Osteoblast (primary cell): ENCODE measurements at places on chromosomes 3 and 15.
A peak's percentile ranks its signal among the peaks of the same experiment; 100 is the strongest.

GRCh38 chr3:190516416-190516815, 2.5 kb downstream of the IL1RAP start:
- no peak for DNase-seq

DNA sequence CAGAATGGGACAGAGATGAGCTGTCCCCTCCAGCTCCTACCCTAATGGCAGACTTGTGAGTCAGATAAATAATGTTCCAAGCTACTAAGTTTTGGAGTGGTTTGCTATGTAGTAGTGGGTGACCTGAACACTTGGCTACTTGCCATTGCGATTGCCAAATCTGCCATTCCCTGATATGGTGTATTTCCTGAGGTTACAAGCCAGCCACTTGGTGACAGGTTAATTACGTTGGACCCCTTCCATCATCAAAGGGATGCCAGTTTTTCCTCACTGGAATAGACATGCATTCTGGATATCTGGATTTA, 33.6 kb downstream of the MORF4L1 start:
- no peak for DNase-seq

DNA sequence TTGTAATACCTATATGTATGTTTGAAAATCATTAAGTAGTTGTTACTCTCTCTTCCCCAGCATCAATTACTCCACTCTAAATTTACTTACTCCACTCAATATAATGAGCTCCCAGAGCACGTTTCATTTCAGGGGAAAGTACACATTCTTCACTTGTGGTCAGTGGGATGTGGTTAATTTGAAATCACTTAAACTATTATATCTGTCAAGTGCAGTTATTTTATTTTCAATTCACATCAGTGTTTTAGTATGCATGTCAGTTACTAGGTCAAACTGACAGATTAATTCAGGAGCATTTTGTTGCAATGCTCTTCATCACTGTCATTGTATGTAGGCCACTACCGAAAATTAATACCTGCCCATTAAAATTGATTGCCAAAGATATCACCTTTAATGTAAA, 376.1 kb downstream of the ZIC4 start:
- DNase-seq = no peak

GRCh38 chr3:1171320-1171719, 78.5 kb downstream of the CNTN6 start:
- DNase-seq = no peak

DNA sequence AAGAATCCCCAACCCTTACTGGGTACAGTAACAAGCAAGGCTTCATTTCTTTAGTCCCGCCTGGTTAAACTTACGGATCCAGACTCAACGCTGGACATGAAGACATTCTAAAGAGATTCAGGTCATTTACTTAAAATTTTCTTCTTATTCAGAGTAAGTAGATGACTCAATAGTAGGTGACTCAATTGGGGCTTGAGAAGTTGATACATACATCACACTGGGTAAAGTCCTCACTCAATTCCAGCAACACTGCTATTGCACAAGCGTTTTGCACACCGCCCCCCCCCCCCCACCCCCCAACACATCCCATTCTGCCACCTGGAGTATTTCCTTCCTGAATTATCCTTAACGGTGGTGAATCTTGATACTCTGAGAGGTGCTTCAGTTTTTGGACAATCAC, 610.0 kb downstream of the FOXP1 start:
- peak; percentile 85 for DNase-seq

- no peak for DNase-seq
These were observed 6.1 kb downstream of the SLC51B start for GRCh38 chr15:65051266-65051665.

DNA sequence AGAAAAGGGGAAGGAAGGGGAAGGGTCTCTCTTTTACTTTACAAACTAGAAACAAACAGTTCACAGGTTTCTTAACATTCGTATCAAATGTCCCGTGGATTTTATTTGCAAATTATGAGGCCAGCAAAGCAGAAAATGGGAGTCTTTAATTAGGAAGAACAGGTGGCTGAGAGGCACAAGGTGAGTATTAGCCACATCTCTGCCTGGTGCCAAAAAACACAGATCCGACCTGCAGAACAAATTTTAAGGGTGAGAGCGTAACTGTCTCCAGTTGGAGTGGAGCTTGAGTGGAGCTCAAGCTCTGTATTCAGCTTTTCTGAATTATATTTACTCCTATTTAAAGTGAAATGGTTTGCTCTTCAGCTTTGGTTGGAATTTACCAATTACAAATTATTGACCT, 1004.9 kb downstream of the FHIT start:
- no peak for DNase-seq

DNA sequence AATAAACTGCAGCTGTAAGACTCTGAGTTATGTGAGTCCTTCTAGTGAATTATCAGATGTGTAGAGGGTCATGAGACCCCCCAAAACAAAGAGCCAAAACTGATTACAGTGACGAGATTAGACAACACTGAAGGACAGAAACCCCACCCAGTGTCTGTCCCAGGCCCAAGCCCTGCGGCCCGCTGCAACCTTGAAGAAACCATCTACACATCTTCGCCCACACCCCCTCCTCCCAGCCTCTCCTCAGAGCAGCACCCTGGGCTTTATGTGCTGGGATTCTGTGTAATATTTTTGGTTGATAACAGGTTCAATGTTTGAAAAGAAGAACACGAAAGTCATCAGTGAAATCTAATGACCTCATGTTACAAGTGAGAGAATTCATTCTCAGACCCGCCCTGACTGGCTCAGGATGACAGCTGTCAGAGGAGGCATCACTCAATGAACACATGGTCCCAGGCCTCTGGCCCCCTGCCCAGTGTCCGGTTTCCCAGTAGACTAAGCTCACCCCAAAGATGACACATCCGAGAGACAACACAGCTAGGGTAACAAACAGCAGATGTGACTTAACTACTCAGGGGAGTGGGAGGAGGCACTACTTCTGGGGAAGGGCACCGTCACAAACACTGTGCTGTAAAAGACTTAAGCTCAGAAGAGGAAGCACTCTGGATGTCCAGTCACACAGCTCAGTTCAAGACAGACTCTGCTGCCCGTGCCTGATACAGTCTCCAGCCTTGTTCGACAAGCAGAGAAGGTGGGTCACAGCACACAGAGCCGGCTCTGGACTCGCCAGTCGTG, 48.9 kb downstream of the NIPA2 start:
- DNase-seq = peak; percentile 93

GRCh38 chr3:14431452-14431916, 29.1 kb downstream of the SLC6A6 start:
- DNase-seq = no peak

GRCh38 chr3:157100608-157101396, 59.1 kb downstream of the CCNL1 start:
- no peak for DNase-seq

DNA sequence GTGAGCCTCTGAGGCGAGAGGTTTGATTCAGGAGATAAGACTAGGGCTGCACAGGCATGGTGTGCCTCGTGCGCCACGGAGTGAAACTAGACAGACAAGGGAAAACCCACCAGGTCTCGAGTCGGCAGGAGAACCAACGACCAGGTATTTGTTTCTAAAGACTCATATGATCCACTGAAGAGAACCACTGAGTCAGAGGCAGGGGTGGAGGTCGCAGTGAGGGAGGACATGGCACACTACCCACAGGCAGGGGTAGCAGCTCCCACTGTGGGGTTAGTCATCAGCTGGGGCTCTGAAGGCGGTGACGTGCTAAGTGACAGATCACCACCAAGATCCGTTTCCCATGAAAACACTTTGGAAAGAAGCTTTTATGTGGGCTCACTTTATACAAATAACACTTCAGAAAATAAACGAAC, 45.7 kb downstream of the CHSY1 start:
- no peak for DNase-seq

DNA sequence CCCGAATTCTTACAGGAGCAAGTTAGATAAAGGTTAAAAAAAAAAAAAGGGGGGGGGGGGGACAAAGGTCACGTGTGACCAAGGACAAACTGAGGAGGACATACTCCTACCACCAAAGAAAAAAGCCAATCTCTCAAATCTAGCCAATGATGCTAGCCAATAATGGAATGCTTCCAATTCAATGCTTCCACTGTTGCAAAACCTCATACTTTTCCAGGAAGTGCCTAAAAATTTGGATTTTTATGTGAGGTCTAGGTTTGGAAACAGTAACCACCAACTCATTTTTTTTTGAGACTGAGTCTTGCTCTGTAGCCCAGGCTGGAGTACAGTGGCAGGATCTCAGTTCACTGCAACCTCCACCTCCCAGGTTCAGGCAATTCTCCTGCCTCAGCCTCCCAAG, 11.4 kb downstream of the MSL2 start:
- DNase-seq = no peak

GRCh38 chr15:47755941-47756340, 38.6 kb downstream of the SEMA6D start:
- DNase-seq = no peak

- peak; percentile 46 for DNase-seq
These were observed 24.8 kb downstream of the TYRO3 start for GRCh38 chr15:41583795-41584194.

DNA sequence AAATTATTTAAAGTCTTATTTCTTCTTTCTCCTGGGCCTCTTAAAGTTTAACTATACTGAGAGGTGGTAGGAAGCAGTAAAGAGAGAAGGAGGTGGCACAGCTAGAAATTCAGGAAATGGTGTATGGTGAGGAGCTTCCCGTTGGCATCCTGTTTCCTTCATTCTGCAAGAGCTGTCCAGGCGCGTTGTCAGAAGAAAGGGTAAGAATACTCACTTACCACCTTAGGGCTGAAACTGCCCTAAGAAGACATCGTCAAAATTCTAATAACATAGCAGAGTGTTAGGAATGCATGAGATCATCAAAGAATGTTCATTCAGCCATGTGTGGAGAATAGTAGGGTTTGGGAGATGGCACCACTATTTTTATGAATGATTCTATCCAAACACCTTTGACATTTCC, 699.6 kb downstream of the MCTP2 start:
- DNase-seq = no peak

- DNase-seq = no peak
These were observed 14.4 kb downstream of the ATP13A3 start for GRCh38 chr3:194472290-194472920.

DNA sequence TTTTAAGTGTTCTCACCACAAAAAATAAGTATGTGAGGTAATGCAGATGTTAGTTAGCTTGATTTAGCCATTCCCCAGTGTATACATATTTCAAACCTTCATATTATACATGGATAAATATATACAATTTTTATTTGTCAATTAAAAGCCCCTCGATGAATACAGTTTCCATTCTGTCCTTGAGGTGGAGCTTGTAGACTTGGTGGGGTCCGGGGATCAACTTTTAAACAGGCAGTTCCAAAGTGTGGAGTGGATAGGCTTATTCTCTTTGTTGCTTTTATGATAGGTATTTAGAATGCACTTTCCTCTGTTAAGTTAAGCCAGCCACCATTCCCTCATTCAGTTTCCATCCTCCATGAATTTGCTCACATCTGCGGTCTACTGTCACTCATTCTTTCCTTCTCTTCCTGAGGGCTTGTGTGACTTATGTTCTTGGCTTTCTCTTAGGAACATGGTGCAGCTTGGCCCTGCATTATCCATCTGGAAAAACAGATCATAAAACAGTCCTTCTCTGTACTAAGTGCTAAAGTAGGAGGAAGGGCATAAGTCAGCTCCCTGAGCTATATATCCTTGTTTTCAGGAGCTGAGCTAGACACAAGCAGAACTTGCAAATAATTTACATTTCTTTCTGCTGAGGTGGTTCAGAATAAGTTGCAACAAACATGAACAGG, 149.1 kb downstream of the NFKBIZ start:
- no peak for DNase-seq

DNA sequence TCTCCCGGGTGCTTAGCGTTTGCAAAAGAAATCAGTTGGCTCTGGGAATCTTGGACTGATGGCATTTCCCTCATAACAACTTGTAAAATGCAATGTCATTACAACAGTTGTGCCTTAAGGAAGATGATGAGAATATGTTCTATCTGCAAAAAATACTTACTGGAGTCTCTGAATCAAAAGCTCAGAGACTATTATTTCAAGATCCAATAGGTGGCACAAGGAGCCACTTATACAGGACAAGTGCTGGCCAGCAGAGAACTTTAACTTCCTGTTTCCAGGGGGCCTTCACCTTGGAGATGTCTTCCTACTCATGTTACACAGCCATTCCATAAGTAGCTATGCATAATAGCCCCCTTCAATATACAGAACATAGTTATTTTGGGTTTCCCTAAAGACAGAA, 8.9 kb upstream of the RPS27L start:
- DNase-seq = no peak

DNA sequence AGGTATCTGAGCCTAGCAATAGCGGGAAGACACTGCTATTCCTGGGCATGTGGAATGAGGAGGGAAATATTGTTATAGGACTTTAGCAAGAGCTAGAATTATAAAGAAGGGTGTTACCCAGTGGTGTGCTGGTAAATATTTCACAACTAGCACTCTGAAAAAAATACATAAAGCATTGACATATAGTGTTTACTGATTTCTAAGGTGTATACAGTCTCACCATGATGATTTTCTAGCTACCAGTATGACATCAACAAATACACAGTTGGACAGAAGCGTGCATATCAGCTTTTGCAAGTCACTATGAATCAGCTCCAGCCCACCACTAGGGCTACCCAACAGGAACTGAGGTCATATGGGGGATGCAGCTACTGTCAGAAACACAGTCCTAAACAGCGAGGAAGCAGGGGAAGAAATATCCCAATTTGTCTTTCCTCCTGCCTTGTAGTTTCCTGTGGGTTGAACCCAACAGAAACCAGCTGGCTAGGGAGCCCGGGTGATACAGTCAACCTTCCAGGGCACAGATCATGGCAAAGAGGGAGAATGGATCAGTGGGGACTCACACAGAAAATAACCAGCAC, 39.6 kb downstream of the HGD start:
- peak; percentile 62 for DNase-seq

DNA sequence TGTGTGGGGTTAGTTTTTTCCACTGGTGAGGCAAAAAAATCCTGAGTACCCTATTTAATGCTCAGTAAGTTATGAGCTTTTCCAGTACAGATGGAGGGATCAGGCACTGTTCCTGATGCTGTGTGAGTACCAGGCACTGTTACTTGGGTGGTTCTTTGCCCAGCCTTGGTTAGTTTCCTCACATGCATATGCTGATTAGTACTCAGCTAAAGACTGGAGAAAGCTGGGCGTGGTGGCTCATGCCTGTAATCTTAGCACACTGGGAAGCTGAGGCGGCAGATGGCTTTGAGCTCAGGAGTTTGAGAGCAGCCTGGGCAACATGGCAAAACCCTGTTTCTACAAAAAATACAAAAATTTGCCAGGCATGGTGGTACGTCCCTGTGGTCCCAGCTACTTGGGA, 210.3 kb upstream of the SGO1 start:
- no peak for DNase-seq

GRCh38 chr3:76943058-76943457, 96.8 kb upstream of the ROBO2 start:
- no peak for DNase-seq

GRCh38 chr15:68052431-68052830, 1.7 kb upstream of the PIAS1 start:
- DNase-seq = no peak

DNA sequence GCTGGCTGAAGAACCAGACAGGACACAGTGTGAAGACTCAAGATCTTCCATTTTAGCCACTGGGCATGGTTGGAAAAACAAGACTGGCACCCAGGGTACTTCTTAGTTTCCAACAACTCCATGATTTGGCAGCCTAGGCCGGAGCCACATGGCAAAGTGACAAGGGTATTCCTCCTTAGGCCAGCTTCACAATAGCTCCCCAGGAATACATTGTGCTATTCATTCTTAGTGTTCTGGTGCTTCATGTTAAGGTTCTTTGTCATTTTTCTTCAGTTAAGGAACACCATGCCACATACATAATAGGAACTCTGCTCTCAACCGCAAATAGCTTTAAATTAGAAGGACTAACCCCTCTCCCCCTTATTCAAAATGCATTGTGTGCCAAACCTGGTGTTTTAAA, 8.0 kb upstream of the FILIP1L start:
- no peak for DNase-seq

- no peak for DNase-seq
These were observed 14.1 kb upstream of the RPS17 start for GRCh38 chr15:82554351-82554750.
